Activated naive CD4-positive, alpha-beta T cell treated with anti-CD3 and anti-CD28 coated beads, Interleukin-2, amount 50 U/mL, for 72 hours (primary cell): ENCODE measurements at places on chromosomes 6 and 20. TPM values are rescaled to one million over a fixed set of nuclear protein-coding genes. Genes with fewer than 3 reads are reported as not detected.
A peak's percentile ranks its signal among the peaks of the same experiment; 100 is the strongest.

The TPMT gene
- 9.4 TPM for total RNA-seq

The OR2H1 gene
- not detected for total RNA-seq

The IMPG1 gene
- total RNA-seq, result not detected

The RIPOR3 gene
- 0.08 TPM for total RNA-seq

The CLIC5 gene
- 8.4 TPM for total RNA-seq

DNA sequence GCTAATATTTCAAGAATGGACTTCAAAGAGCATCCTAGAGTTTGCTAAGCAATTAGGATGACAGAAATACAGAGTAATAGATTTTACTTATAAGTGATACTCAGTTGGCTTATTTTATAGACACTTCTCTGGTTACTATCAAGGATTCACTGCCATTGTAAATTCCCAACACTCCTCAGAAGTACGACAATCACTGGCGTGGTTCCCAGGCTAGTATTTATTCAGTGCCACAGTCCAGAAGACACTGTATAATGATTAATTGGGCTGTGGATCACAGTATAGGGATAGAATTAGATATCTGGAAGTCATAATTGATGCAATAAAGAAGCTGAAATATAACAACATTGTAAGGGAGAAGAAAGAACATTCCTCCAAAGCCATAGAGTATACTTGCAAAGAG is 15.7 kb downstream of the MANEA start:
- no peak for DNase-seq

GRCh38 chr6:144797881-144798589 is 512.9 kb downstream of the UTRN start:
- no peak for DNase-seq

DNA sequence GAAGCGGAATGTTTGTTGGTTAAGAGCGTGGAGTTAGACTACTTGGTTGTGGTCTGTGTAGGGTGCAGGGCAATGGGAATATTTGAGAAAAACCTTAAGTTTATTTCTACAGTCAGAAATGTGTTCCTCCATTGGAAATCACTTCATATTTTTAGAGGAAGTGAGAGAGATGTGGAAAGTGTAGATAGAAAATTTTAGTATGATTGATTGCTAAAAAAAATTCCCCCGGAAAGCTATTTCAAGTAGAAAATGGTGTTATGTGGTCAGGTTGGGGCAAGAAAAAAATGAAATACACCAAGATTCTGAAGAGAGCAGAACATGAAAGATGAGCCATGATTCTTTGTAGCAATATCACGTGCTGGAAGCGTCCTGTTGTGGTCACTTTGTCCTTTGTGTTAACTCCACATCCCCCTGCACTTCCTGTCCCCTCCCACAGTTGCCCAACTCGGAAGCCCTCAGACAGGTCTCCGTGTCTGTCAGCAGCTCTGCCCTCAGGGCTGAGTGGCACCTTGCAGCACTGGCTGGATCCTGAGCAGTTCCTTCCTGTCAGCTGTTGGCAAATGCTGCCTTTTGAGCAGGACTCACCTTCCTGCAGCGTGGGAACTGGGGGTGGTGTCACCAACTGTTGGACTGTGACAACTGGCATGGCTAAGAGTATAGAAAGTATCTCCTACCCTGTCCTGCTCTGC is 137.5 kb upstream of the SLC24A3 start:
- DNase-seq, result no peak

DNA sequence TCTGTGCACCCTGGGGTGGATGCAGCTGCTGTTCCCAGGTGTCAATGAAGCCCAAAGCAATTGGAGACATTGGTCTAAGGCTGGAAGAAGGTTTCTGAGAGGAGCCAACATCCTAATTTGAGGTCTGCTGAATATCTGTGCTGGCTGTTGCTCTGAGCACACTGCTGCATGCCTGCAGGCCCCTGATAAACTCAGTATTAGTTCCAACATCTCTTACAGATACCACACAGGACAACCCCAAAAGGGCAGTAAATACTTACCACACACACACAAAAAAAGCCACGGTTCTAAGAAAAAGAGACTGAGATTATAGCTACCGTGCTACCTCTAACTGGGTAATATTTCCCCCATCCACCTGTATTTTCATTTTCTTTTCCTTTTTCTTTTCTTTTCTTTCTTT is 164.3 kb upstream of the SOX4 start:
- no peak for DNase-seq

DNA sequence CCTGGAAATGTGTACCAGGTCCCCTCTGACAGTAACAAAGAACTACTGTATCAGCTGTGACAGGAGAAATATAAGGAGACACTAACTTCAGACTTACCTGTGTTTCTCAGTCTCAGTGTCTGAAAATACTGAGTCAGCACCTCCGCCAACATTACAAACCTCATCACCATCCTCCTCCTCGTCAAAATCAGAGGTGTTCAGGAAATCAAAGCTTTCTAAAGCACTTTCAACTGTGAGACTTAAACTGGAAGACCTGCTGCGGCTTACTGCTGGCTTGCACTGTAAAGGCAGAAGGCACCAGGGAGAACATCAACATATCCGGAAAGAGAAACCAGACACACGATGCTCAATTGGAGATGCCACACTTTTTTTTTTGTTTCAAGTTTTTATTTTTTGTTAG is 40.3 kb upstream of the ARMH2 start:
- DNase-seq, result no peak

GRCh38 chr6:39088331-39088730 is 26.7 kb downstream of the SAYSD1 start:
- no peak for DNase-seq

- no peak for DNase-seq
Observed at GRCh38 chr6:33700391-33701050, 11.0 kb downstream of the UQCC2 start.

- no peak for DNase-seq
Observed at GRCh38 chr6:34851361-34851760, 36.5 kb downstream of the TAF11 start.

- no peak for DNase-seq
Observed at GRCh38 chr6:3592371-3592941, 135.6 kb upstream of the SLC22A23 start.

- peak; percentile 64 for DNase-seq
Observed at GRCh38 chr20:38165089-38165965, at the start of gene TGM2. Gene TGM2, minus strand, starts transcription at chr20:38165270. Its CDS starts 72 bp downstream, at chr20:38165198.

DNA sequence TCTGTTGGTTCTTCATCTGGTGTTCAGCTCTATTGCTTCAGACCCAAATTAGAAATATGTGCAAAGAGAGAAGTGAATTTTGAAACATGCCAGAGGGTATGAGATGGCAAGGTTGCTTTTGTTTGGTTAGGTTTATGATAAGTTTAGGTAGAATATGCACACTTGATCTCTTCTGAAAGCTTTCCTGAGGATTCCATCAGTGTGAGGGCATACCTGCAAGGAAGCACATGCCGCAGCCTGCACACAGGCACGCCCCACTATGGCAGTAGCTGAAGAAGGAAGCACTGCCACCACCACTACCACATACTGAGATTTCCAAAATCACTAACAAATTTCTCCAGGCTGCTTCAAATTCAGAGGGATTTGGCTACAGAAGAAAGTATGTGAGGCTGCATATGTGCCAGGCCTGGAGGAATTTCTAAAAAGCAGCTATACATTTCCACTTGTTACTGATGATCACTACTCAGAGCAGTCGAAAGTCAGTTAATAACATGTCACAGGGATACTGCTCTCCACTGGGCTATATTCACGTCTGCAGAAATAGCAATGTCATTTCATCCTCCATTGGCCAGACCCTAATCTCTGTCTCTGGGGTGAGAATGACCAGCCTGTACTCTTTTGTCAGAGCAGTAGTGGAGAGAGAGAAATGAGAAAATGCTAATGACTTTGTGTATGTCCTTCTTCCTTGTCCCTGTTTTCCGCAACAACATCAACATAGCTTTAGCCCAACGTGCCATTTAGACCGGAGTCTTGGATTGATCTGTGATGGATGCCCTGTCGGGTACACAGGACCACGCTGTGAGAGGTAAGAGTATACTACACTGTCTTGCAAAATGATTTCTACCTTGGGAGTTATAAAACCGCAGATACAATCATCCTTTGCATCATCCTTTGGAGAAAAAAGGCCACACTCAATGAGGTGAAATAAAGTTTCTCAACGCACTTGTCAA is 396.7 kb downstream of the LAMA2 start:
- DNase-seq, result no peak

DNA sequence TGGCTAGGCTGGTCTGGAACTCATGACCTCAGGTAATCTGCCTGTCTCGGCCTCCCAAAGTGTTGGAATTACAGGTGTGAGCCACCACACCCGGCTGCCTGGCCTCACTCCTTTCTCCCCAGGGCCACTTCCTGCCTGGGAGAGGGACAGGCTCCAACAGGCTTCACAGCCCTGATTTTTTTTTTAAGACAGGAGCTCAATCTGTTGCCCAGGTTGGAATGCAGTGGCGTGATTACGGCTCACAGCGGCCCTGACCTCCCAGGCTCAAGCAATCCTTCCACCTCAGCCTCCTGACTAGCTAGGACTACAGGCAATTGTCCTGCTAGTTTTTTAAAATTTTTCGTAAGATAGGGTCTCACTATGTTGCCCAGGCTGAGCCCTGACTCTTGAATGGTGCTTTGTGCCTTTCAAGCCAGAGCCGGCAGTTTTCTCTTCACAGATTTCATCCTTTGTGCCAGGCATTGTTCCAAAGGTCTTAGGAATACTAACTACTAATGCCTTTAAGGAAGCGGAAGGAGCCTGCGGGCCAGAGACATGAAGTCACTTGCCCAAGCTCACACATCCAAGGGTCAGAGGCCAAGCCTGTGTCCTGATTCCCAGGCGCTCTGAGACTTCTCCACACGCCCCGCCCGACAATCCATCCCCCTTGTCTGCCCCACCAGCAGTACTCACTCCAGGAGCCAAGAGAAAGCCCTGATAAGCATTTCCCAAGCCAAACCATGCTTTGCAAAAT is 19.2 kb downstream of the CAPN11 start:
- DNase-seq, result no peak
